ENCODE measurements at places on chromosomes 3 and 15.

- no peak for DNase-seq
These were observed 23.6 kb downstream of the STXBP5L start for GRCh38 chr3:120931593-120931992.

DNA sequence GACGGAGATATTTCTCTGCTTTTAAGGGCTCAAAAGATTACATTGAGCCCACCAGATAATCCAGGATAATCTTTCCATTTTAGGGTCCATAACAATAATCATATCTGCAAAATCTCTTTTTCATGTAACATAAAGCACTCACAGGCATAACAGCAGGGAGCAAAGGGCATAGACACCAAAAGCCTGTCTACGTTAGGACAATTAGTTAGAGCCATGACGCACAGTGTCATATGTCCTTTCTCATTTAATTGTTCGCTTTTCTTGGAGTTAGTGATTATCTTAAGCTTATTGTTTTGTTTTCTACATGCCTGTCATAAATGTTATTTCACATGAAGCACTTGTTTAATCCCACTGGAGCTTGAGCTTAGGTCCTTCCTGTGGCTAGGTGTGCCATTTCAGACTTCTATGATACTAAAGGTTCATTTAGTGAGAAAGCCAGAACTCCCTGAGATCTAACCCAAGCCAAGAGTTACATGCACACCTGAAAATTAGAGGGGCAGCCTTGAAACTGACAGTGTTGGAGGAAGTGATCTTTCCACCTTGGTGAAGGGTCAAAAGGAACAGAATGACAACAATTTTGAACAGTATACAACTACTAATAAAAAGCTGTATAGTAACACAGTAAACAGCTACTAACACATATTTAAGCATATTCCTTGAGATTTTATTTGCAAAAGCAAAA, 11.7 kb upstream of the HHATL start:
- DNase-seq: no peak

DNA sequence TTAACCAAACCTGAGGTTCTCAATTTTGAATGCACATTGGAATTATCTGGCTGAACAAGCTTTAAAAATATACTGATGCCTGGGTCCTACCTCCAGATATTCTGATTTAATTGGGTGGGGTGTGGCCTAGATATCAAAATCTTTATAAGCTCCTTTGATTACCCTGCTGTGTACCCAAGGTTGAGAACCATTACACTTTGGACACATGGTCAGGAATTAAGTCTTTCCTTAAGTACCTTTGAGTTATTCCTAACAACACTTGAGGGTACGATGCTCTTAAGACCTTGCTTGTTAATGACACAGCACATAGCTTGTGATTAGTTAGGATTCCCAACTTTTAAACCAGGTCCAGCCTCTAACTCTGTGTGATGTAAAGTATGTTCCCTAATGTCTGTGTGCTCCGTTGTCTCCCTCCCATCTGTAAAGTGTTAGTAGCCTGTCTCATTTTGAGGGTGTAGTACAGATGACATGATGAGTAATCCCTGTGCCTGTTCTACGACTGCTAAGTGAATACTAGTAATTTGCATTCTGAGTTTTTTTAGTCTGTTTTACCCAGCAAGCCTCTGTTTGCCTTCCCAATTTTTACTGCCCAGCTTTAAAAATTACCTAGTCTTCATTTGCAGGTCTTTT, 154.9 kb downstream of the KLHL25 start:
- no peak for DNase-seq

DNA sequence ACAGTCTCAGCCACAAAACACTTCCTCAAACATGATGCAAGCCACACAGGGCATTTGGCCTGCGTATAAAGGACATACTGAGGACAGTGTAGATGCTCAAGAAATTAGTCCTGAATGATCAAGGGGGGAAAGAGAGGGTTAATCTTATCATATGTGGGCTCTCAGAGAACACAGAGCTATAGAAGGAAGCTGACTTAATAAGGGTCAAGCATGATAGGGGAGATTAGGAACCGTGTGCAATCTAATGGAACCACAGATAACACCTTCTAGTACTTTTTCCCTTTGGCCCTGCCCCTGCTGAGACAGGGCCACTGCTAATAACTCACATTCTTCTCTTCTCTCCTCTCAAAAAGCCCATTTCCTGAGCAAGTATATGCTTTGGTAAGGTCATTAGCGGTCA, 114.1 kb upstream of the ADAMTS9 start:
- no peak for DNase-seq

- DNase-seq: no peak
These were observed 18.7 kb downstream of the ARL8B start for GRCh38 chr3:5140839-5141238.

GRCh38 chr3:33146791-33147445, 33.1 kb downstream of the CRTAP start:
- DNase-seq: no peak

DNA sequence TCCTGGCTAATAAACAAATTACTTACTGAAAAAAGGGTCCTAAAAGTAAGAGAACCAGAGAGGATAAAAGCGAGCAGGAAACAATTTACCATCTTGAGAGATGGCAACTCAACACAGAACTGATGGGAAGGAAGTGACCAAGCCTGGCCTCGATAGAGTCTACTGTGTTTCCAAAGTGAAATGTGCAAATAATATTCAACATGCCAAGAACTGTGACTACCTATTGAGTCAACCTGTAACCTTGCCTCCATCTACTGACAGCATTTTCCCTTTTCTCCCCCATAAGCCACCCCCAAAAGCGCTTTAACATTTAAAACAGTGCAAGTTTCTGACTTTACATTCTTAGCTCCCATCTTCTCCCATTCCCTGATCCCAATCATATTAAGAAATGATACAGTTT, 75.4 kb upstream of the PSMD6 start:
- DNase-seq: no peak

DNA sequence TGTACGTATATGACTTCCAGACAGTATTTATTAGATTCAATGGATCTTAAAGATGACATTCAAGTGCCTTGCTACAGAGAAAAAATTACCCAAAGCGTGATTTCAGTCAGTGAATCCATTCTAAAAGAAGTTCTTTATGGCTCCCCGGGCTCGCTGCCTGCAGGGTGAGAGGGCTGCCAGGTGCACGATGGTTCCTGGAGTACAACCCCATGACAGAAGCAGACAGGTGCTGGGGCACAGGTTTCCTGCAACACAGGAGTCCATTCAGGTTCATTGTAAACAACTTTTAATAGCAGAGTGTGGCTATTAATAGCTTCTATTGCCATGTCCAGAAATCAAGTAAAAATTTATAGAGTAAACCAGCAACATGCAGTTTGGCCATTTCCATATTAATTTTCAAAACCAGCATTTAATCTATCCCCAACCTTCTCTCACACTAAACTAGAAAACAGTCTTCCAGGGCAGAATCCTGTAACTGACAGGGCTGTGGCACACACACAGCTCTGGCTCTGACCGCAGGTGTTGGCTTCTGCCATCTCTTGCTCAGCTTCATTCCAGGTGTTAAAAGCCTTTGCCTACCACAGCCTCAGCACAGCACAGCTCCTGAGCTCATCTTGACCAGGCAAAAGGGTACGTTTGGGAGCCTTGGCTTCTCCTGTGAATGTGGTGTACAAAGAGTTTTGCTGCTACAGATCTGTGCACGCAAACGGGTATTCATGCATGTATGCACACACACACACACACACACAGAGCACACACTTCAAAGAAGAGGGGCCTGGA, 185.9 kb downstream of the MEX3B start:
- peak; percentile 90 for DNase-seq
